Cardiac septum (tissue), 1 donor: ENCODE measurements at places on chromosomes 5 and 9.

DNA sequence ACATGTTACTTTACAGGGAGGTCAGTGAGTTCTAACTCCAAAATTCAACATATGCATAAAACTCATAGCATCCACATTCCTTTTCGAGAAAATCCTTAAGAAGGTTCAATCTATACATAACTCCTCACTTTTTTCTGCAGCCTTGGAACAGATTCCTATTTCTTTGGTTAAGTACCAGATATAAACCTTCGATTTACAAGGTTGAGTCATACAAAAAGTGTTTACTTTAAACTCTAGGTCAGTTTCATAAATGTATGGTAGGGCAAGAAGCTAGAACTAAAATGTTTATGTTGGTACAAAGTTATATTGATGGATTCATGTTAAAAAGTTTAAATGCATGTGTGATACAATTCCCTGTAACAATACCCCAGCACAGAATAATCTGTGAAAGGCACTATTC is 19.4 kb downstream of the CDKN2AIPNL start:
- DNase-seq, result no peak

DNA sequence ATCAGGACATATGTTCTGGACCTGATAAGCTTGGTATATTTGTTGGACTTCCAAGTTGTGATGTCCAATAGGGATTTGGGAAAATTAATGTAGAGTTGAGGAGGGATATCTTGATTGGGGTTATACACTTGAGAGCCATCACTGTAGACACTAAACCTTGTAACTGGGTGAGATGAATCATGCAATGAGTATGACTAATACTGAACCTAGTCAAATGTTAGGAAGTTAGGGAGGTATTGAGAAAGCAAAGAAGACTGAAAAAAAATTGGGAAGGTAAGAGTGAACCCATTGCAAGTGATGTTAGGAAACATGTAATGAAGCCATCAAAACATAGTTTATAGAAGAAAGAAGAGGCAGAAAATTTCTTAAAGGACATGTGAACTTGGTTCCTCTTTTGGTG is 668.4 kb upstream of the CDH9 start:
- no peak for DNase-seq

- no peak for DNase-seq
These were observed 3.0 kb upstream of the SETX start for GRCh38 chr9:132357764-132358163.

DNA sequence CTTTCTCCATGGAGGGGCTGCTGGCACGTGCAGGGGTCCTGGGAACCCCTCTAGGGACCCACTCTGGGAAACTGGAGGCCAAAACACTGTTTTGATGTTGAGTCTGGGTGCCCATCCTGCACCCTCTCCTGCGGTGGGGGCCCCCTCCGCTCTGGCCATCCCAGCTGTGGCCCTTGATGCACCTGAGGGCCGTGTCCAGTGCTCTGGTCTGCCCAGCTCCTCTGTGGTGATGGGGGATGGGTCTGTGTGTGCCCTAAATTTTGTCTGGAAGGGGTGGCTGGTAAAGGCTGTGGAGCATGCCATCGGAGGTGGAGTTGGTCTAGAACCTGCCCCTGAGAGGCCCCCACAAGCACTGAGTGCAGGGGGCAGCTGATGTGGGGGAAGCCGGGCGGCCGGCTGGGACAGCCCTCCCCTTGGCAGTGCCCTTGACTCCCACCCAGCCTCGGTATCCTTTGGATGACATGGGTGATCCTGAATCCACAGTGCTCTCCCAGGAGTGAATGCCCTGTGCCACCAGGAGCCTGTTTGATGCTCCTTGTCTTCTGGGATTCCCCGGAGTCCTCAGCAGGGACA is 26.3 kb downstream of the AHRR start:
- DNase-seq, result no peak
